Epithelial cell of prostate (primary cell): ENCODE measurements at places on chromosomes 2 and 18.

DNA sequence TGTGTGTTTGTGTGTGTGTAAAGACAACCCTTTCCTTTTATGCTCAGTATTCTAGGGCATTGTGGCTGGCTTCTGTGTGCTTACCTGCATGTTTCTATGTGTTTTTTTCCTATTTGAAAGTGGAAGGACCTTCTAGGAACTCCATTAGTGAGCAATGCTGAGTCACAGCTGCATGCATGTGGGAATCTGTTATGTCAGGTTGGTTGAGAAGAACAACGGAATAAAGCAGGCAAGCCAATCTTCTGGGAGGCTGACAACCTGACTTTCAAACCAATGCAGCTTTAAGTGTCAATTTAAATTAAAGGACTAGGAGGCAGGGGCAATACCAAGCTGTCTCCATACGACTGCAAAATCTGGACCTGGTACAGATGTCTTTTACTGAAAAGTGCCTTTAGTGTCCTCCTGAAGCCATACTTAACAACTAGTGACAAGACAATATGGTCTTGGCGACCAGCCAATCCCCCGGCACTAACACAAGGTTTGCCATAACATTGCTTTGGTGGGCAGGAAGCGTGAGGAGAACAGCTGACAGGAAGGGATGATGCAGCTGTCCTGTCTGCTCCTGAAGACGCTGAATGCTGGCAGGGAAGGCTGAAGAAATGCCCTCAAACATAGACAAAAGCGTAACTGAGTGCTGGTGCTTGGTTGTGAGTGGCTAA is 514.7 kb upstream of the CDH7 start:
- DNase-seq = peak; percentile 43

GRCh38 chr2:64179582-64180321 is 35.5 kb upstream of the PELI1 start:
- DNase-seq = no peak

GRCh38 chr2:210421916-210422315 is 54.6 kb downstream of the LANCL1 start:
- no peak for DNase-seq

DNA sequence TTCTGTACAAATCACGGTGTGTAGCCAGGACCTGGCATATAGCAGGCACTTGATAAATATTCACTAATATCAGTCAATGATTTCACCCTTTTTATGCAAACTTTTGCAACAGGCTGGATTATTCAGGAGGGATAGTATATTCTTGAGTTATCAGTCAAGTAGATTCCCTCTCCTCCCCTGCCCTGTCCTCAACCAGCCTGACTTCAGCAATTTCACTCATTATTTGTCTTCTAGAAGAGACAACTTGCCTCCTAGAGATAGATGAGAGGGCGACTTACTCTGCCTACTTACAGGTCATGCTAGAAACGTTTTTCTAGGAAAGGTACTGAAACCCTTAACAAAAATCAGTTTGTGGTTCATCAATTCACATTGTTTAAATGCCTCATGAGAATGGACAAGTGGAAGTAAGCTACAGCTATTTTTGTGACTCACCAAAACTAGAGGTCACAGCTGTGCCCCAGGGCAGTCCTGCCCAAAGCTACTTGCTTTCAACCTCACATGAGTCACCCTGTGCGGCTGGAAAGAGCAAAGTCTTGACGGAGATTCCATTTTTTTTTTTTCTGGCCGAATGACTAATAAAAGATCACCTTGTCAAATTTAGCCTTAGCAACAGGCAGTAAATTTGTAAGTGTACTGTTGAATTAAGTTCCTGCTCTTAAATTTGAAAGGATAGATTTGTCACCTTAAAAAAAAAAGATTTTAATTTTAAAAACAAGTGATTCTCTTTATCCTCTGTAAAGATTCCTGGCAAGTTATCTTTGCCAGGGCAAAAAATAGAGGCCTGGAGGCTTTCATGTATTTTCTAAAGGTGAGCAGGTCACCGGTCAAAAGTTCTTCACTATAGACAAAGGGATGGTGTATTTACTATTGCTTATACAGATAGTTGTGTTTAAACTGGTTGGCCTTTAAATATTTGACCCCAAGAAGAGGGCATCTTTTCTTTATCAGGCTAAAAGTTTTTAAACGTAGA is 109.0 kb upstream of the SLC35G4 start:
- DNase-seq = peak; percentile 95

DNA sequence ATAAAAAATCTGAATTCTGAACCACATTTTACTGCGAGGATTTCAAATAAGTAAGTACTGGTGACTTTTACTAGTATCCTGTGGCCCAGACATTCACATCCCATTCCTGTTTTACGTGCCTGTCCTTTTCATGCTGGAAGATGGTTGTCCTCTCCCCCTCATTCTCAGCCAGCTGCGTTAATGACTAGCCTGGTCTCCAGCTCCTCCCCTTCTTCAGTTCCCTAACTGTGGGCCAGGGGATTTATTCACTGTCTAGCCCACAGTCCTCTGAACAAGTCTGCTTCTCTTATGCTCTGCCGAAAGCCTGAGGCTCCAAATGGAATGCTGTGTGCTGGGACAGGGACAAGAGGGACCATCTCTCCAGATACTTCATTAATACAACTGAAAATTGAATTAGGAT is 373.9 kb downstream of the PTPRM start:
- DNase-seq = no peak

- no peak for DNase-seq
These were observed 95.3 kb downstream of the NEB start for GRCh38 chr2:151638990-151639389.

GRCh38 chr18:55003695-55004094 is 44.4 kb upstream of the CCDC68 start:
- DNase-seq = no peak

- no peak for DNase-seq
These were observed 60.5 kb downstream of the STPG4 start for GRCh38 chr2:47094511-47095142.

GRCh38 chr2:17646081-17646554 is 105.6 kb downstream of the VSNL1 start:
- peak; percentile 39 for DNase-seq

- DNase-seq = peak; percentile 0
These were observed 2.1 kb downstream of the CNTNAP5 start for GRCh38 chr2:124027182-124027581.

DNA sequence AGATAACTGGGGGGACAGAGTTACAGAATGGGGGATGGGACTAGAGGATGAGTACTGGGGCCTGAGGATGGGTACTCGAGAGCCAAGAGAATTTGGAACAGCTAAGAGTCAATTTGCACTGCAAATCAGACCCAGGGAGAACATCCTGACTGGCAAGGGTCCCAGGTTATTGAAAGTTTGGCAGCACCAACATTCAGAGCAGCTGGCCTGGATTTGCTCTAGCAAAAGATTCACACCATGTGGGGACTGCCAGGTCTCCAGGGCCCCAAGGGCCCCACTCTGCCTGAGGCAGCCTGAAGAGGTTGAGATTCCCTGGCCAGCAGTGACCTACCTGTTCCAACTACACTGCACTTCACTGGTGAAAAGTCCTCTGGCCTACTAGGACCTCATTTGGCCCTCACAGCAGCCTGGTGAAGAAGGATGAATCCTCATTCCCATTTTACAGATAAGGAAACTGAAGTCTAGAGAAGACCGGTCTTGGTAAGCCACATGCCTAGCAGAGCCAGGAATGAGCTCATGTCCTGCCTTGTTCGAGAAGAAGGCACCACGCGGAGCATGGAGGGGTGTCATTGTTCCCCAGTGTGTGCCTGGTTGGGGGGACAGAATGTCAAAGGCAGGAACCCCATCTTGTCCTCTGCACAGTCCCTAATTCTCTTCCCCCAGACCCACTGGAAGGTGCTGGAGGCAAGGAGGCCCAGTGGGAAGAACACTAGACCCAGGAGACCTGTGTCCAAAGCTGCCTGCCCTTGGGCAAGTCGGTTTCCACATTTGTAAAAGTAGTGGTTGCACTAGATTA is 258.6 kb downstream of the TNS1 start:
- DNase-seq = no peak

DNA sequence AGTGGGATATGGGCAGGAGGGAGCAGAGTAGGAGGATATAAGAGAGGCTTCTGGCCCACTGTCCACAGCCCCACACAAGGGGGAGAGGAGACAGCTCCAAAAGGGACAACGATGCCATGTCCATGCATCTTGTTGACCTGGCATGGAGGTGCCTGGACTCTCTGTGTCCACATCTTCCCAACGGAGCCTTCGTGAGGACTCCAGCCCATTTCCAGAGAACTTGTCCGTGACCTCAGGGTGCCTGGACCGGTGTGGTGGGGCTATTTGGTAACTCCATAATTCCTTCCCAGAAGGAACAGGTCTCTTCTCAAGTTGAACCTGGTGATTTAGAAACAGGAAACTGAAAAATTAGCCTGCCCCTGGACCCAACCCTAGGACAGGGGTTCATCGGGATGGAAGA is 133.9 kb downstream of the CYP26B1 start:
- DNase-seq = no peak

DNA sequence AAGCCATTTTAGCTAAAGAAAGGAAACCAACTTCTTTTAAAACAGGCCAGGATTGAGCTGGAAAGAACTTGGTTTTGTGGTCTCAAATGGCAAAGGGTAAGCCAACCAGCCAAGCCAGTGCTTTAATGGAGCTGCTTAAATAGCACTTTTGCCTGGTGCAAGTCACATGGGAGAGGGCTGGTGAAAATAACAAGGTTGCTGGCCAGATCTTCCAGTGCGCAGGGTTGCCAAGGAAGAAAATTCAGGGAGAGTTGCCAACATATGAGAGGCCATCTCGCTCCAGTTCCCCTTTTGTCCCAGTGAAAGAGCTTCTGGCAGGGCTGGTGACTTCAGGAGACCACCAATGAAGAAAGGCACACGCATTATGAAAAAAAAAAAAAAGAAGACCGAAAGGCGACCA is 57.3 kb downstream of the IRS1 start:
- no peak for DNase-seq

DNA sequence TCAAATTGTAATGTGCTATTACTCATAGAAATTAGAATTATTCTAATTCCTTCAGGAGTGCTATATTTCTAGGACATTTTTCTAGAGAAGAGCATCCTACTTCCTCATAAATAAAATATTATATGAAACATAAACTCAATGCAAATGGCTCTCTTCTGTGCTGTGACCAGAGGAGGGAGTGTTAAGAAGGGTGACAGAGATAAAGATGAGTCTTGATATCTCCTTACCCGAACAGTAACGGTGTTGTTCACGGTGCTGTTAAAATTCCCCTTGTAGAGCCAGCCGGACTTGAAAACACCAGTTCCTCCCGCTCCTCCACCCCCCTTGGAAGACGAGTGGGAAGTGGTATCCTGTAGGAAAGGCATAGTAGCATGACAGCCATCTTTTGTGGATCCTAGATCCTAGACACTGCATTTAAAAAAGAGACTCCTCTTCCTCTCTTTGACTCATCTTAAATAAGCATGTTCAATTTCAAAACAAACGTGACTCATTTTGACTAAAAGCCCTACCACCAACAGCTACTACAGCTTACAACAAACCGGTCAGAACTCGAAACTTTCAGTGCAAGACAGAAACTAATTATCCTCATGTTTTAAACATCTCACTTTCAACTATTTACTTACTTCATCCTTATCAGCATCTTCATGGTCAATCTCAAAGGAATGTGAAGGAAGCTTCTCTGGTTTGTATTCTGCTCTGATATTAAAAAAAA is 156.3 kb downstream of the DOCK10 start:
- DNase-seq = peak; percentile 82
